DMS79 (cell line): ENCODE measurements at places on chromosomes 2 and 18.
A peak's percentile ranks its signal among the peaks of the same experiment; 100 is the strongest.

DNA sequence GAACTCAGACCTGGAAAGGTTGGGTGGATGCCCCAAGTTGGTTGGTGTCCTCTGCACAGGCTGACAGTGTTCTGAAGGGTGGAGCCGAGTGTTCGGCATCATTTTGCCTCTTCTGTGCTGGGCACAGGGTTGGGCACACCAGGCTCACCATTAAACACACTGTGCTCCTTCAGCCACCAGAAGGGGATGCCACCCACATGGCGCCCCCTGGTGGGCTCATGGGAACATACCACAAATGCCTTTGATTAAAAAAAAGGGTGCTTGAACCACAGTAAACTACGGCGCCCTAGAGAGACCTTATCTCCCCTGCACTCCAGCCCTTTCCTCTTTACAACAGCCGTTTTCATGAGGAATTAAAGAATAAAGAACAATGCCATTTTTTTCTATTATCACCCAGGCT, 89.4 kb downstream of the CELF4 start:
- DNase-seq, result no peak

DNA sequence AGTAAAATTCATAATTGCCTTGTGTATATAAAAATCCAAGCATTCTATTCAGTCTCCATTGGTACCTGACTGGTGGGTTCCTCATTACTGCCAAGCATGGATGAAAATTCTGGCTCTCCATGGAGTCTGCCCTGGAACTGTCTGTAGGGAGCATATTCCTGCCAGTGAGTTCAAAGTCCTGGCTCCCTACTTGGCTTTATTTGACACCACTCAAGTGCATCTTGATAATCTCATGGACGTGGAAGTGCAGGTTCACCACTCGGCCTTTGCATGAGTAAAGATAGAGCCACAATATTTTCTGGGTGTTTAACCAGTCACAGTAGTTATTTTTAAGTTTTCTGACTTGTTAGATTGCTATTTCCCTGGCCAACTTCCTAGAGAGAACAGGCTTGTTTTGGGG, 63.5 kb downstream of the CNTNAP5 start:
- DNase-seq, result no peak

DNA sequence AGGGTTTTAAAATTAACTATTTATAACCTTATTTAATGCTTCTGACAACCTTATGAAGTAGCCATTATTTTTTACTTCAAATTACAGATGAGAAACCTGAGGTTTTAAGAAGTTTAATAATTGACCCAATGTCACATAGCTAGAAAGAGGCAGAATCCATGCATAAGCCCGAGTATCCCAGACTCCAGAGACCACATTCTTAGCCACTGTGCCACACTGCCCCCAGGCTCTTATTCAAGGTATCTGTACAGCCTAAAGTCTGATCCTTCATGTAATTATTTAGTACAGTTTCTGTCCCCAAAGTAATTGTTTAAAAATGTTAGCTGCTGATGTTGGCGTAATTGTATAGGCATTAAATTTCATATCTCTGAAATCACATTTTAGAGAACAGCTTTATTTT, 124.7 kb upstream of the LRRTM1 start:
- DNase-seq, result no peak

DNA sequence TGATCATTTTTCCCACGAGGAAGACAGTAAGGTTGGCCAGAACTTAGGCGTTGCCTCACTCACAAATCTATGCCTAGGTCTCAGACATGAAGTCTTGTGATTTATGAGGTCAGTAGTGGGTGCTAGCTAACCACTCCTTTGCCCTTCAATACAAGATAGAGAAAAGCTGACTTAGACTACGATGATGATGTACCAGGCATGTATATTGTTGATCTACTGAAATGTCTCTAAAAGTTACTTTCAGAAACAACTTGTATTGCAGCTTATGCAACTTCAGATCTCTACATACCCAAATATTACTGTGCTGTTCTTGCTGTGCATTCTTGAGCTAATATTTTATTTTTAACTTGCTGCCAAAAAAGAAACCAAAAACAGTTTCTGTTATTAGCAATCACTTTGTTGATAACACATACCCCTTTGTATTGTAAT, 30.6 kb downstream of the MAPRE2 start:
- DNase-seq, result no peak

GRCh38 chr2:19873014-19873413, 28.8 kb downstream of the TTC32 start:
- no peak for DNase-seq

- DNase-seq, result no peak
Observed at GRCh38 chr18:37346048-37346447, 219.6 kb downstream of the CELF4 start.

GRCh38 chr2:191866675-191867506, 20.0 kb upstream of the CAVIN2 start:
- DNase-seq, result no peak

DNA sequence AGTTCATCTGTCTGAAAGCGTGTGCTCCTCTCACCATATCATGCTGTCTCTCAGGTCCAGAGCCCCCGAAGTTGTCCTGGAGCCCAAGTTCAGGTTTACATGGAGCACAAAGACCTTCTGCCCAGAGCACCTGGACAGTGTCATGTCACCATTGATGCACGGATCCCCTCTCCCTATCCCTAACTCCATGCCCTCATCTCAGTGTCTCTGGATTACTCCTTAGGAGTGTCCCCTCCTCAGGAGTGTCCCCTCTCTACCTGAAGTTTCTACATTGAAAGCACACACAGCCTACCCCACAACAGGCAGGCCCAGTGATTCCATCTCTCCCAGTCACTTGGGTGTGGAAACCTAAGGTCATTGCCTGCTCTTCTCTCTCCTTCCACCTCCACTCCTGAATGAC, 144.1 kb upstream of the NCKAP5 start:
- no peak for DNase-seq

GRCh38 chr18:46013484-46014189, 46.5 kb upstream of the EPG5 start:
- no peak for DNase-seq

GRCh38 chr2:42909966-42910365, 117.6 kb upstream of the HAAO start:
- no peak for DNase-seq

DNA sequence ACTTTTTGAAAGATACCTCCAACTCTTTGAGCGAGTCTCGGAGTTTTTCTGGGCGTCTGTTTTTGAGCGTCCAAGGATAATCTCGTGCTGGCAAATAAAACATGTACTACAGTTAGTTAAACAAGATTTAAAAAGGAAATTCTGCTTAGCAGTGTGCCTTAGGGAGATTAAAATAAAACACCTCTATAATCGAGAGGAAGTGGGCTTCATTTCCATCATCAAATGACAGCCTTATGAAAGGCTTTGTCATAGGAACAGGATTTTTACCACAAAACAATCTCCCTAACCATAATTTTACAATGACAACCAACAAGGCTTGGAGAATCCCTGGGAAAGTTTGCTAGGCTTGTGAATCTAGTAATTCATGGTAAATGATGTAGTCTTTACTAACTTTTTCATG, 103.4 kb downstream of the WDPCP start:
- DNase-seq, result no peak

- DNase-seq, result no peak
Observed at GRCh38 chr2:112277596-112278220, 2.3 kb downstream of the ZC3H6 start.

GRCh38 chr18:79479761-79480161, 84.0 kb downstream of the NFATC1 start:
- DNase-seq, result no peak

GRCh38 chr2:7745369-7745768, 828.2 kb downstream of the RNF144A start:
- no peak for DNase-seq

- no peak for DNase-seq
Observed at GRCh38 chr18:55317324-55317723, 270.7 kb downstream of the TCF4 start.

- no peak for DNase-seq
Observed at GRCh38 chr2:112827604-112828185, 8.9 kb downstream of the IL1B start.

- no peak for DNase-seq
Observed at GRCh38 chr2:43758739-43759138, 15.1 kb upstream of the DYNC2LI1 start.

DNA sequence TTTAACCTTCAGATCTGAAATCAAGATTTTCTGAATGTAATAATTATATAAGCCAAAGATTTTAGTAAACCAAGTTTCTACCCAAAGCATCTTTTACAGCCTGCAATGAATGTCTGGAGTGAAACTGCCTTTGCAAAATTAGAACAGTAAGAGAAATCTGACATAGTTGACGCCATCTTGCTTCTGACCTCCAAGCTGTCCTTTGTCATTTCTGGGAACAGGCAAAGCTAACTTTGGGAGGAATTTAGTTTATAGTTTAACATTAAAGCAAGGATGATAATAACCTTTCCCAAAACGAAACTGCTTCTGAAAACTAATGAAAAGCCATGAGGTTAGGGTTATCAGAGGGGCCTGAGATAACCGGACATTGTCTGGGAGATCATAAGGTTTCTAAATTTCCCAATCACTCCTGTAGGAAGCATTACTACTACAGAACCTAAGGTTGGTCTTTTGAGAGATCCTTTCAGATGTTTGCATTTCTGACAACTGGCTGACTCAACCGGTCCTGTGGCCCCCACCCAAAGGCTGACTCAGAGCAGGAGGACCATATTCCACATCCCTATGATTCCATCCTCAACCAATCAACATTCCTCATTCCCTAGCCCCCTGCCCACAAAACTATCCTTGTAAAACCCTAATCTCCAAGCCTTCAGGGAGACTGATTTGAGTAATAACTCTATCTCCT, 124.5 kb downstream of the TMEM131 start:
- DNase-seq, result no peak

DNA sequence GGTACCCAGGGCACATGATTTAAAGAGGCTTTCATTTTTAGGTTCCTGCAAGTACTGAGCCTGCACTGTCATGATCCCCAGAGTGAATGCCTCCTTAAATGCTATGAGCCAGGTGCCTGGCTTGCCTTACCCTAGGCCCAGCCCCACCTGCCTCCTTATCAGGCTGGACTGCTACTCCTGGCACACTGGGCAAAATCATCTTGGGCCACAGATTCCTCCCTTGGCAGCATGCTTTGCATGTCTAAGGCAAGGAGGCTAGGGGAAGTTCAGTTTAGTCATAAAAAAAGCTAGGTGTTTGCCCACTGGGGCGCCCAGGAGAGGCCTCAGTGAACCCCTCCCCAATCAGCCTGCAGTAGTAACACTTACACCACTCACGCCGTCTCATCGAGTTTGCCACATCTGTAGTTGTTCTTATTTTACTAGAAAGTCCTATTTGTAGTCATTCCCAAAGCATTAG, 45.1 kb downstream of the LBH start:
- DNase-seq, result no peak

DNA sequence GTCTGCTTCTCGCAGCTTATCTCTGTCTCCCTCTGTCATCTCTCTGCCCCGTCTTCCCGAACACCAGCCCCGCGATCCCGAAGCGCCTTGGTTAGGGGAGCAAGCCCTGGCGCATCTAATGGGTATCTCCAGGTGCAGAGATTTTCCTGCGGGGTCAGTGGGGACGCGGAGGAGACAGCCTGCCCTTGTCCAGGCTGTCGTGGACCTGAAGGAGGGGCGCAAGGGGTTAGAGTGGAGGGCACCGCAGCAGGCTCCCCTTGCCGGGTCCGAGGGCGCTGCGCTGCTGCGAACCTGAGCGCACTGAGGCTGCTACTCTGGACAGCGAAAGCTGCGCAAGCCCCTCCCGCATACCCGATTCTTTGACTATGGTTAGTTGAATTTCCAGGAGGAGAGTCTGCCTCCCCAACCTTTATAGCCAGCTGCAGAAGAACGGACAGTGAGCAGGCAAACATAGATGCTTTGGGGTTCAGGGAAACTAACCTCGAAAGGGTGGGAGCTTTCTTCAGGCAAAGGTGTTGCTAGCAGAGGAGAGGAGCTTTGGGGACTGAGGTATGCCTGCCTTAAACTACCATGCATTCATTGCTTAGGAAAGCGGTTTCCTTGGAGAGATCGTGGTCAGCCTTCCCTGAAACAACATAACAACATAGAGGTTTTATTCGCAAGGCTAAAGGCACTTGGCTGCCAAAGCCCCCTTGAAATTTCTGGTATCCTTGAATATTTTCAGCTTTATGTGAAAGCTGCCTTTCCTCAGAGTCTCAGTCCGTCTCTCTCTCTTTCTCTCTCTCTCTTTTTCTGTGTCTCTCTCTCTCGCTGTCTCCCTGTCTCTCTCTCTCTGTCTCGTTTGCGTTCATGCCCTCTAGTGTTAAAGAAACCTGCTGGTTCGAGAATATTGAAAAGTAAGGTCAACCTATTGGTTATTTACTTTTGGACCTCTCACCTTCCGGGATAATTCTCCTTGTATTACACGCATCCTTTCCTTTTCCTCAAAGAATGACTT, 1.6 kb downstream of the GALNT13 start:
- no peak for DNase-seq

DNA sequence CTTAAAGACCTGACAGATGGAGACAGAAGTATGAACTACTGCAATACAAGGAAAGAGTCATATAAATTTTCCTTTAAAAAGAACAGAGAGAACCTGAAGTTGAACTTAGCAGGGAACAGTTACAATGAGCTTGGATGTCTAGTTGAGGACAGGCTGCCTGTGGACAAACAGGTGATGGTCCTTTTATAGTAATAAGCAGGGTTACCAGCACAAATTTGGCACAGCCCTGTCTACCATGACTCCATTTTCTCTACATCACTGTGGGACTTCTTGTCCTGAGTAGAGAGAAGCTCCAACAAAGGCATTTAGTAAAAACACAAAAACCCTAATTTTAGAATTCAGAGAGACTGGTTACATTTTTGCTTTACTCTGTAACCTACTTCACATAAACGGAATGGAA, 448.1 kb downstream of the PLCL1 start:
- no peak for DNase-seq

DNA sequence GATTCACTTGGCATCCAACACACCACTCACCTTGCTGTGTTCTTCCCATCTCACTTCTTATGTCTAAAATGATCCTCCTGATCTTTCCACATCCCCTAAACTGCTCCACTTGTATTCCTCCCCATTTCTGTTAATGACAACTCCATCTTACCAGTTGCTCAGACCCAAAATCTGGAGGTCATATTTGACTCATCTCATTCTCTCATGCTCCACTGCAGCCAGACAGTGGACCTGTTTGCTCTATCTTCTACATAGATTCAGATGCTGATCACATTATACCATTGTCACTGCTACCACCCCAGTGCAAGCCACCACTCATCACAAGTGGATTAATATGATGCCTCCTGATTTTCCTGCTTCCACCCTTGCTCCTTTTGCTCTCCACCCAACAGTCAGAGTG, 7.9 kb upstream of the NABP1 start:
- no peak for DNase-seq

GRCh38 chr2:172307800-172308199, 119.6 kb upstream of the ITGA6 start:
- DNase-seq, result peak; percentile 44

DNA sequence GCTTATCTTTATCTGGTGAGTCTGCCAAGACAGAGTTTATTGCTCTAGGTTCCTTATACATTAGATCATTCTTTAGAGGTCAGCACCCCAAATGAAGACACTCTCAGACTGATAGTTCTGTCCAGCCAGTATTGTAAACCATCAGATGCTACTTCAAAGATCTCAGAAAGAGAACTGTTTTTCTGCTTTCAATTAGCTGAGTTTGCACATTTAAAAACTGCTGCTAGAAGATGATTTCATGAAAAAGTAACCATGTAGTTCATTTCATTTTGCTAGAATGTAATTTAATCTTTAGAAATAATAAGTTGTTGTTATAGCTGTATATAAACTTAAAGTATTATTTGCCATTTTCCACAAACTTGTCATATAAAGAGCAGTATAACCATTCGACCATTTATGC, 344.5 kb upstream of the ATP5MC3 start:
- DNase-seq, result no peak

GRCh38 chr18:35572644-35573043, 8.9 kb upstream of the GALNT1 start:
- DNase-seq, result no peak

GRCh38 chr2:136796339-136796738, 31.0 kb downstream of the THSD7B start:
- no peak for DNase-seq
